SK-N-SH (cell line): ENCODE measurements at places on chromosomes 2 and 18. TPM values are rescaled to one million over a fixed set of nuclear protein-coding genes. Genes with fewer than 3 reads are reported as not detected.

DPP4 gene
- 4.8 and 5.0 TPM in 2 replicates for polyA plus RNA-seq

SLC4A5 gene
- polyA plus RNA-seq, result 0.25 and 1.1 TPM in 2 replicates

NPHP1 gene
- polyA plus RNA-seq, result 5.0 and 6.9 TPM in 2 replicates

DNA sequence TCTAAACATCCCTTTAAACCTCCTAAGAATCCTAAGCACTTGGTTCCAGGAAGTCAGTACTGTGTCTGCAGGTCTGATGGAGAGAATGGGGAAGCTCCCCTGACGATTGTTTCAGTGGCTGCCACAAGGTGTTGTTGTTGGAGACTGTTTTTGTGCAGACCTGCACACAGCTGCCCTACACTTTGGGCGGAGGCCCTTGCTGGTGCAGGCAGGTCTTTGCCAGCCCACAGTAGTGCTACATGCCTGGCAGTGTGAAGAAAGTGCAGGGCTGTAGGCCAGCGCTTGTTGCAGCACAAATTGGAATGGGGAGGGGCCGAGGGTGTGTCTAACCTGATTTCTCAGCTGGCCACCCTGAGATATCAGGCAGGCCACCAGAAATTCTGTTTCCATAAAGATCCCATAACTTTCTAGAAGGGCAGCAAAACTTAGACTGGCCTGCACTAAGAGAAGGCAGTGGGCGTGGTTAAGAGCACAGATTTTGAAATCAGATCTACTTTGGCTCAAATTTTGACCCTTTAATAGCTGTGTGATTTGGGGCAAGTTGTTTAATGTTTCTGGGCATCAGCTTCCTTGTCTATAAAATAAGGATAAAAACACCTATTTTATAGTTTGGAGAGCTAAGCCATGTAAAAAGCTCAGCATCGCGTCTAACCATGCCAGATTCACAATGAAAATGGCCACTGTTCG is 83.7 kb upstream of the SLC1A4 start:
- no peak for DNase-seq

DNA sequence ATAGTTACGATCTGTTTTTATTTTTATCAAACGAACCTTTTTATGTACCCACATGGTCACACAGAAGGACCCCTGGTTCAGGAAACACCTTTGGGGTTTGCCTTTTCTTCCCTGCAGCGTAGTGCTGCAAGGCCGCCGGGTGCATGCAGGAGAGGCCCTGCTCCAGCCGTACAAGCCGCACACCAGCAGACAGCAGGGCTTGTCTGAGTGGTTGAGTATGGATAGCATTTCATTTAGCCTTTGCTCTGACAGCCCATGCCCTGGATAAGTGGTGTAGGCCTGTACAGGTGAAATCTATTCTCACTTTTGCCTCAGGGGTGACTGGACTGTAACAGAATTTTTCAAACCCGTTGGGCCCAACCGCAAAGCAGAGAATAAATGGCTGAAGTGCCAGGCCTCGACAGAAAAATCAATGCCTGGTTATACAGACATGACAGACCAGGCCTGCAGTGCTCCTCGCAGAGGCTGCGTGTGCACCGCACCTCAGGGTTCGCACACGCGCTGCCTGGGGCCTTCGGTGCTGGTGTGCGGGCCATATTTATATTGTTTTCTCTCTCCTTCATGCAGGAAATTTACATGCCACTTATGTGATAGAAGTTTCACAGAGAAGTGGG is 279.1 kb downstream of the ZNF407 start:
- no peak for DNase-seq

DNA sequence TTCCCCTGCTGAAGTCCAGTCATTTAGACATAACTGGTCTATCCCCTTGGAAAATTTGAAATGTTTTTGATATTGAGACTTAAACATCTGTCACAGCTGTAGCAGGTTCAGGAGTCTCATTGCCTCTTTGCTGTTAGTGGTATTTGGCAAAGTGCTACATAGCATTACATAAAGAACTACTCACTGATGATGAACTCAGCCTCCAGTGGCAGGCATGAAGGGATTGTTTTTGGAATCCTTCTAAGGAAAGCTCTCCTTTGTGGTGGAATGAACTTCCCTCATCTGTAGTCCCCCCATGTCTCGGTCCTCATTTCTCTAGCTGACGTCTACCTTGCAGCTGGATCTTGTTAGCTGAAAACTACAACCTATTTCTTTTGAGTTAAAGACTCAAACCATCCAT is 111.6 kb downstream of the TACR1 start:
- DNase-seq, result no peak

GRCh38 chr18:48575301-48575657 is 36.4 kb downstream of the CTIF start:
- peak; percentile 86 for DNase-seq

- DNase-seq, result no peak
These were observed 75.2 kb upstream of the TTC39C start for GRCh38 chr18:23939366-23939765.

GRCh38 chr18:66916834-66917233 is 312.9 kb upstream of the CDH19 start:
- DNase-seq, result no peak

- DNase-seq, result no peak
These were observed 529.2 kb upstream of the LINC00305 start for GRCh38 chr18:64678048-64678447.
